Activated CD4-positive, alpha-beta T cell treated with anti-CD3 and anti-CD28 coated beads for 1 hour (primary cell): ENCODE measurements at places on chromosomes 6 and 20.

DNA sequence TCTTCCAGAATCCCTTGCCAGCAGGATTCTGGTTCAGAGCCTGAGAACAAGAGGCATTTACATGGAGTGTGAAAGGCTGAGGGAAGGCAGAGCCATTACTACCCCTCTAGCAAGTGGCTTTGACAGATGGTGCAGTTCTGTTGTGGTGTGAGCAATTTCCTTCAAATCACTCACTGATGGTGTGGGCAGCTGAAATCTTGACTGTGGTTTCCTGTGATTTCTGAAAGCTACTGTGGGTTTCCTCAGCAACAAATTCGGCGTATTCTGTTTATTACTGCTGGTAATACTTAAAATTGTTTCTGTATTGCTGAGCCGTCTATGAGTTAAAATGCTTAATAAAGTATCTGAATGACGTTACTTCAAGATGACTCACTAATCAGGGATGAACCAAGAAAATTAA, 181.5 kb upstream of the TCF21 start:
- no peak for DNase-seq

DNA sequence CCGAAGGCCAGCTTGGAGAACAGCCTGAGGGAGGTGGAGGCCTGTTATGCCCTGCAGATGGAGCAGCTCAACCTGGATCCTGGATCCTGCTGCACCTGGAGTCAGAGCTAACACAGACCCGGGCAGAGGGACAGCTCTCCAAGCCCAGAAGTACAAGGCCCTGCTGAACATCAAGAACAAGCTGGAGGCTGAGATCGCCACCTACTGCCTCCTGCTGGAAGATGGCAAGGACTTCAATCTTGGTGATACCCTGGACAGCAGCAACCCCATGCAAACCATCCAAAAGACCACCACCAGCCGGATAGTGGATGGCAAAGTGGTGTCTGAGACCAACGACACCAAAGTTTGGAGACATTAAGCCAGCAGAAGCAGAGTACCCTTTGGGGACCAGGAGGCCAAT, 223.5 kb upstream of the ID4 start:
- DNase-seq: no peak

DNA sequence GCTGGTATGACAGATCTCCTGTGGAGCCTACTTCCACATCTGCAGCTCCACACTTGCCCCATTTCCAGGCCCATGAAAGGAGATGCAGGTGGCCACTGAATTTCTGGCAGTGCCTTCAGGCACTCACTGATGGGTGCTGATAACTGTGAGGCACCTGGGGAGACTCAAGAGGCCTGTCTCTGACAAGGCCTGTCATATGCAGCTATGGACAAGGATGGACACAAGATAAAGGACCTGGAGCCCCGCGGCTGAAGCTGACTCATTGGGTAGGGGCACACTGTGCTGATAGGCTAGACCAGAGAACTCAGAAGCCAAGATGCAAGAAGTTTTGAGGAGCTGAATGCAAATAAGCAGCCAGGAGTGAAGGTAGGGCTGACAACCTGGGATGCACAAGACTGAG, 81.0 kb upstream of the LRFN2 start:
- no peak for DNase-seq

DNA sequence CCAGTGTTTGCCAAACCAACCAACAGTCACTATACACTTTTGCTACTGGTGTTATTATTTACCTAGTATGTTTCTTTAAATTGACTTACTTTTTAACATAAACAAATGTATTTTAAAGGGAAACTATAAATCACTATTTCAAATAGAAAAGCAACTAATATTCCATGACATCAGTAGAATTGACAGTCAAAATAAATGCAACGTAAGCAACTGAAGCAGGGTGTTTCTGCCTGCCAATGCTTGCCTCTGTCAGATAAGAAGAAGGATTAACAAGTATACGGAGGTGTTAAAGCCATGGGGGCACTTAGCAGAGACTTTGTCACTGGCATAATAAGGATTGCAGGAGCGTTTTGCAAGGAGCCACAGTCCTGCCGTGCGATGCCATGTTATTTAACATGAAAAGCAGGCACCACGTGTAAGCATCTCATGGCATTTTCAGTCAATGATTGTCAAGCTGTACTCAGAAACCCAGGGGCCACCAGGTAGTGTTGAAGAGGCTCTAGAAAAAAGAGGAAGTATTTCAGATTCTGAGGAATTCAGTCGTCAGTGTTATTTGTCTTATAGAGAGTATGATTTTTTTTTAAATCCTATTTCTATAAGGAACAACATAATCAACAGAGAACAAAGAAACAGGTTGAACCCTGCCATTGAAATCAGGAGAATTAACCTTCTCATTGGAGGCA, 131.7 kb downstream of the BFSP1 start:
- no peak for DNase-seq

DNA sequence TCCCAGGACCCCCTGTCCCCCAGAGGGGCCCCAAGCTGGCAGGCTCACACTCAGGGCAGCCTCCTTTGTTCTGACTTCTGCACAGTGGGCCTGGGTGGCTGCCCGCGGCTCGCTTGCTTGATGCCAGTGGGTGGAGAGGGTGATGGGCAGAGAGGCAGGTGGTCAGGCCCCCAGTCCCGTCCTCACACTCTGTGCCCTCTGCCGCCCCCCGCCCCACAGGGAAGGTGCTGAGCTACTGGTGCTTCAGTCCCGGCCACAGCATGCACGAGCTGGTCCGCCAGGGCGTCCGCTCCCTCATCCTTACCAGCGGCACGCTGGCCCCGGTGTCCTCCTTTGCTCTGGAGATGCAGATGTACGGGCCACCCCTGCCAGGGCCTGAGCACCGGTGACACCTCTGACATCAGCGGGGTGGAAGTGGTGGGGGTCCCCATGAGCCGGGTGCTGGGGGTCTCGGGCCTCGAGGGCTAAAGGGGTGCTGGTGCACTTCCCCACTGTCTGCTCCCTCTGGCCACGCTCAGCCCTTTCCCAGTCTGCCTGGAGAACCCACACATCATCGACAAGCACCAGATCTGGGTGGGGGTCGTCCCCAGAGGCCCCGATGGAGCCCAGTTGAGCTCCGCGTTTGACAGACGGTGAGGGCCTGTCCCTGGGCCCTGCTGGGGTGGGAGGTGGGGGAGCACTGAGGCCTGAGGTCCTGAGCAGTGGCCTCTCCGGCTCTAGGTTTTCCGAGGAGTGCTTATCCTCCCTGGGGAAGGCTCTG, 8.9 kb upstream of the TNFRSF6B start:
- no peak for DNase-seq

- DNase-seq: no peak
Measured at GRCh38 chr6:55443238-55444134, 116.2 kb downstream of the GFRAL start.

GRCh38 chr6:35496841-35497570, at the start of gene TEAD3:
Gene TEAD3 (minus strand): TSS chr6:35497079.
- DNase-seq: peak; percentile 38

DNA sequence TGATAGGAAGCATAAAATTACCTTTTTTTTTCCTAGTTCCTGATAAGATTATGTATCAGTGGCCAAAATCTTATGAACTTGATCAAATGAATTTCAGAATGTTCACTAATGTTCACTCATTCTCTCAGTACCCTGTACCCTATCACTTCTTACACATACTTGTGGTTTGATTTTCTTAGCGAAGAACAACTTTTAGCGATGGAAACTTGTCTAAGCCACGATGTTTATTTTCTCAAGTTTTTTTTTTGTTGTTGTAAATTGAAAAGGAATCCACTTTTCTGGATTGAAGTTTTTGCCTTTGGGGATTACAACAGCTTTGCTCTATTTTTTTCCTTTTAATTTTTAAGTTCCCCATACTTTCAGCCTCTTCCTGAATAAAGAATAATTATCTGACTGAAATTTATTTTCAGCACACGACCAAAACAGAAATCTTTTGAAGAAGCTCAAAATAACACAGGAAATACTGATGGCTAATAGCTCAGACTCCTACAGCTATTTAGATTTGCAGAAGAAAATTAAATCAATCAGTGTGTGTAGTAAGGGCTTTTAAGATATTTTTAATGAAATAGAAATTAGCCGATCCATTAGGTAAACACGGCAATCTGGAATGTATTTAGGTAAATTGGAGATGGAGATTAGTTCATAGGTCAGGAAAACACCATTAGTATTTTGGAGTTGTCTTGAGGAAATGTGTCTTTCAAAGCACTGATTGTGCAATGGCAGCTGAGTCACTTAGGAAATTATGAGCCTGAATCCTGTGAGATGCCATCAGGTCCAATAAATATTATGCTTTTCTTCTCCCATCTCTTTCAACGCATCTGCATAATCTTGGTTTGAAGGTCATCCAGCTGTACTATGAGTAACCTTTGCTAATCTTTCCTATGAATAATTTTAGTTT, 217.5 kb downstream of the GJA1 start:
- DNase-seq: no peak

DNA sequence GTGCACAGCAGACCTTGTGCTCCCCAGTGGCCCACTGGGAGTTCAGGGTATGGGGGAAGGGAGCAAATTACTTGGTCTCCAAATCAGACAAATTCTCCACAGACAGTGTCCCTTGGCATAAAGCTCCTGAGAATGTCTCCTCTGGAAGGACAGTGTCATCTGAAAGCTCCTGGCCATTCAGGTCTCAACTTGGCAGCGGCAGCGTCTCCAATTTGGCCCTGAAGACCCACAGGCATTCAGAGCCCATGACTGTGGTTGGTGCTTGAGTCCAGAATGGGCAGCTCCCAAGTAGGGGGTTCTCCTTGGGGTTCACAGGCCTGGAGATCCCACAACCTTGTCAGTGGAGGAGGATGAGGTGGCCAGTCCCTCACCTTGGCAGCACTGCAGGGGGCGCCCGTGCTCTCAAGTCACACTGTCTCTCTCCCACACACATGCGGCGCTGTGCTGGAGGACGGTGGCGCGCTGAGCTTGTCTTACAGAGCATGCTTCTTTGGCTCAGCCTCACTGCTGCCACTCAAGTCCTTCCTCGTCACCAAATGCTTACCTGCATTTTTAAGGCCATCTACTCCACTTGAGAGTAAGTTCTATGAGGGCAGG, 20.7 kb downstream of the DYNLRB1 start:
- DNase-seq: peak; percentile 27

DNA sequence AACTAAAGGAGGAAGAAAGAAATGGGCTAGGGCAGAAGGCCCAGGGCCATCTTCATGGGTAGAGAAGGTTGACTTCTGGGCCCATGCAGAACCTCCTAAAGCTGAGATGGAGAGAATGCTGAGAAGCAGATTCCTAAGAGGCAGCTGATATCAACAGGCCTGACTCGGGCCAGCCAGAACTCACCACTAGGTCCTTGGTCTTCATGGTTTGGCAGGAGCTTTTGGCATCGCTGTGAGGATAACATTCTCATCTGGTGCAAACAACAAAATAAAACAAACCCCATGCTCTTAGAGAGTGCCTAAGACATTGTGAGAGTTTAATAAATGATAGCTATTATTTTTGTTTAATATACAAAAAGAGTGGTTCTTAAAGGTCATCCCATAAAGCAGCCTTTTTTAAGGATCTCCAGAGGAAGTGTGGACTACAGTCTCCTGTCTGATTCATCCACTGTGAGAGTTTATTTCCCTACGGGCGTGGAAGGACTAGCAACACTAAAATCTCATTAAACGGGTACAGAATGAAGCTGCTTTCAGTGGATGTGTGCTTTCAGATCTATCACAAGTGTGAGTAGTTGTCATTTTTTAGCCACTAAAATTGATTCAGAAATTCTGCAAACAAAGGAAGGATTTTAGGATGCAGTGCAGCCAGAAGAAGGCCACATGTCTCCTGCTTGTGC, 160.0 kb downstream of the PLCB4 start:
- no peak for DNase-seq

DNA sequence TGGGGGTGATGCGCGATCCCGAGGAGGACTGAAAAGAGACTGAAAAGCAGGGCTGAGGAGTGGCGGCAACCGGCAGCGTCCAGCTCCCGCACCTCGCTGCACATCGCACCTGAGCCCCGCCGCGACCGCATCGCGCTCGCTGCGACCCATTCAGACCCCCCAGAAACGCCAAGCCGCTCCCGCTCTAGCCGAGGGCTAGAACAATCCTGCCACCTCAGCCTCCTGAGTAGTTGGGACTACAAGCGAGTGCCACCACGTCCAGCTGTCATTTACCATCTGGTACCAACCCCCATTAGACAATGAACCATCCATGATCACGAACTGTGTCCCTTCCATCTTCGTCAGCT, 33.2 kb downstream of the HLA-A start:
- DNase-seq: no peak

- DNase-seq: no peak
Measured at GRCh38 chr6:131223416-131223815, 88.1 kb downstream of the AKAP7 start.

DNA sequence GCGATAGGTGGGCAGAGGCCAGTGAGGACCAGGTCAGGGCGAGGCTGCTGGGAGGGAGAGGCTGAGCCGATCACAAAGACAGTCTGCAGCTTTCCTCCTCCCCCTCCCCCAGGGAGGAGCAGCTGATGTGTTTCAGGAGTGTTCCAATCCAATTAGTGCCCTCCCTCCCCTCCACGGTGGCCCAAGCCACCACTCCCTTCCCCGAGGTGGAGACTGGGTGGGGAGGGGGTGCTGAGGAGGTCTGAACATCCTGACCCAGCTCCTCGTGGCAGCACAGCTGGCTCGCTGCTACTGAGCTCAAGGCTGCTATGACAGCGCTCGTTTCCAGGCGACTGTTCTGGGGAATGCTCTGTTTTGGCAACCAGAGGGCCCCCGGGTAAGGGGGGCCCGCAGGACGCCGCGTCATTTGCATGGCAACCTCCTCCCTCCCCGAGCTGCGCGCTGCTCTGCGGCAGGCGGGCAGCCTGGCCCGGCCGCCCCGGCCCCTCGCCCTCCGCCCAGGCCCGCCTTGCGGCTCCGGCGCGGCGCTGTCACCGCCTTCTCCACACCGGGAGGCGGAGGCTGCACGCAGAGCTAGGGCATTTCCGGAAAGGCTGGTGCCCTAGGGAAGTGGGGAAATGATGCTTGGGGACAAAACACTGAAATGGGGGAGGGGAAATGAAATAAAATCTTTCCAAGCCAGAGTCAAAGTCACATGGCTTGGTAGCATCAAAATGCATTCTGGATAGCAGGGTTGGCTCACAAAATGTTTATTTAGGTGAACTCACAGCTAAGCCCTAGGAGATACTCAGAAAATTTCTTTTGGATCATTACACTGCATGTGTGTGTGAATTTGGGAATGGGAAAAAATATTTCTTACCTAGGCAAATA, 67.4 kb upstream of the PIM1 start:
- DNase-seq: peak; percentile 53

- DNase-seq: no peak
Measured at GRCh38 chr20:32585011-32585585, at the start of gene NOL4L. Gene NOL4L (minus strand): TSS chr20:32585333. CDS start chr20:32584890, 443 bp downstream.

DNA sequence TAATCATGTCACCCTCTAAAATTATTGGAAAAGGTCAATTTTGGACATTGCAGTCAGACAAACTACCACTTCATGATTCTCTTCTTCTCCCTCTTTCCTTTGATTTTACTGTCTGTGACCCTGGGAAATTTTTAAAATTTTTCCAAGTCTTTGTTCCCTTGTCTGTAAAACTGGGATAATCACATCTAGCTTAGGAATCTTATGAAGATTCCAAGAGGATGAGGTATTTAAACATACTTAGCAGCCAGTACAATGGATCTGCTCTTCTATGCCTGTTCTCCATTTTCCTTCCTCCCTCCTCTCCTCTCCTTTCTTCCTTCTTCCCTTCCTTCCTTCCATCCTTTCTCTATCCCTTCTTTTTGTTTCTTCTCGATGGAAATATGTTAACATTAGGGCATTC, 651.6 kb upstream of the MARCKS start:
- DNase-seq: no peak

GRCh38 chr20:36472637-36473090, 68.7 kb upstream of the MYL9 start:
- no peak for DNase-seq
